Colonic mucosa (tissue), 4 donors: ENCODE measurements at places on chromosomes 6 and 20.

GRCh38 chr6:3285732-3286131 is 27.0 kb downstream of the PSMG4 start:
- DNase-seq = no peak

GRCh38 chr6:147530132-147531060 is 21.9 kb downstream of the SAMD5 start:
- peak; percentile 46 for DNase-seq

- DNase-seq = no peak
Measured at GRCh38 chr6:34490390-34491090, 24.7 kb downstream of the PACSIN1 start.

DNA sequence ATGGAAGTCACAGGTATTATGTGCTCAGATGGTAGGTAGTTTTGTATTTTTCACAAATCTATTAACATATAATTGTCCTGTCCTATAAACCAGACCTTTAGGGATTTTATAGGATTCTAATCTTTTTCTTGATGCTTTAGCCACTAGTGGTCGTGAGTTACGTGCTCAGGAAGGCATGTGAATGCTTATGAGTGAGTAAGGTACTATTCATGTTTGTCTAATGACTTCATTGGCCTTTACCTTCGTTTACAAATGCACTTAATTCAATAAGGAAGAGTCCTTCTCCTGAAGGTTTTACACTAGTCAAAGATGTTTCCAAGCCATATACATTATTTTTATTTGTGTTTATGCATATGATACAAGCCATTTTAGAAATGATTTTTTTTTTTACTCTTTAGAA is 23.0 kb downstream of the PACRG start:
- no peak for DNase-seq

DNA sequence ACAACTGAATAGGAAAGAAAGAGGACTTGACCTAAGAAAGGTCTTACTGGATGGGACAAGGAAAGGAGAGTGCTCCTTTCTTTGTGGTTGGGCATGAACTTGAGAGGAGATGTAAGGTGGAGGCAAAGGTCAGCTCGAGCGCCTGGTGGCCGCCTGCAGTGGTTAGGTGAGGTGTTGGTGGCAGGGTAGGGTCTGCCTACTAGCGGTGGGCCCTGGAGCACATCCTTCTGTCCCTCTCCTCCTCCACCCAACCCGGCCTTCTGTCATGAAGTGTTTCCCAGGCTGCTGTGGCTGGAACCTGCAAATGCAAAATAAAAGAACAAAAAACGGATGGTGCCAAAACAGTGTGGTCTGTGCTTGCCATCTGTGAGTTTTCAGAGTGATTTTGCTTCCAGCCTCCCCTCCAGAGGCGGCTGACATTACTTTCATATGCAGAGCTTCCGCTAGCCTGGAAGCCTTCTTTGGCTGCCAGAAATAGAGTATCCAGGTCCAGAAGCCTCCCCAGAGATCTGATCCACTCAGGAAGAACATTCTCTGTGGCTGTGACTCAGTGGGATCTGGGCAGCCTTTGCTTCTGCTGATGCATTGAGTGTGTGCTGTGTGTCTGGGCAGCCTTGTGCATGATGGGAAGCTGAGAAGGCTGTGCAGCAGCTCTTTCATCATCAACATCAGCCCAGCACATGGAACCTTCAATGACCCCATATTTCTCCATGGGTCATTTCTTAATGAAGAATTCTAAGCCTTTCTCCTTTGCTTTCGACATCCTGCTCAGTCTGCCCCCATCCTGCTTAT is 79.8 kb upstream of the FAM184A start:
- DNase-seq = no peak

- DNase-seq = no peak
Measured at GRCh38 chr6:15474196-15474595, 188.6 kb downstream of the DTNBP1 start.

- DNase-seq = no peak
Measured at GRCh38 chr20:58523971-58524315, 8.7 kb upstream of the APCDD1L start.

- no peak for DNase-seq
Measured at GRCh38 chr6:168638468-168639271, 197.7 kb downstream of the SMOC2 start.

DNA sequence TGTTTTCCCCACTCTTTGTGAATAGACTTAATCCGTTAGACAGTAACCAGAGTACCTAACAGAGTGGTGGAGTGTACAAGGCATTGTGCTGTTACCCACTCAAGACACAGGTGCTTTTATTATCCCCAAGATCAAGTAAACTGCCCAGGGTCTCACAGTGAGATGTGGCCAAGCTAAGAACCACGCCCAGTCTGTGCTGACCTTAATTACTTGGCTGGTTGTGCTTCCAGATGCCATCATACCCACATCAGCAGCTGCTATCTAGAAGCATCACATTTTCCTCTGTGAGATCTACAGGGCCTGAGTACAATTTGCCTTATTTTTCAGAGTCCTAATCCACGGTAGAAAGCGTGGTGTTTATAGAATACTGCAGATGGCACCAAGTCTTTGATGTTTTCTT is 70.3 kb downstream of the GFRA4 start:
- DNase-seq = no peak

DNA sequence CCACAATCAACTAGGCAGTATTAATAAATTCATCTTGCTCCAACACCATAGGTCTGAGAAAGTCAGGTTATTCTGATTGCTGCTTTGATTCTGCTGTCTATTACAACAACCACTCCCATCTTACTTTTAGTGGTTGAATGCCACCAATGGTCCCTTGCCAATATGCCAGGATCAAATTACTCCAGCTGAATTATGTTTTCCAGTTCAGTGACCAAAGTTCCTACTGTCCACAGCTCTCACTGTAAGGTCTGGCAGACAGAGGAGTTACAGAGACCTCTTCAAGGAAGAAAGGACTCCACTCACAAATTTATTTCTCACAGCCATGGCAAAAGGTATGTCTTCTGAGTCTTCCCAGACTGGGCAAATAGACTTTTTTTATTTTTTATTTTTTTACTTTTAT is 557.0 kb downstream of the HAO1 start:
- DNase-seq = no peak

DNA sequence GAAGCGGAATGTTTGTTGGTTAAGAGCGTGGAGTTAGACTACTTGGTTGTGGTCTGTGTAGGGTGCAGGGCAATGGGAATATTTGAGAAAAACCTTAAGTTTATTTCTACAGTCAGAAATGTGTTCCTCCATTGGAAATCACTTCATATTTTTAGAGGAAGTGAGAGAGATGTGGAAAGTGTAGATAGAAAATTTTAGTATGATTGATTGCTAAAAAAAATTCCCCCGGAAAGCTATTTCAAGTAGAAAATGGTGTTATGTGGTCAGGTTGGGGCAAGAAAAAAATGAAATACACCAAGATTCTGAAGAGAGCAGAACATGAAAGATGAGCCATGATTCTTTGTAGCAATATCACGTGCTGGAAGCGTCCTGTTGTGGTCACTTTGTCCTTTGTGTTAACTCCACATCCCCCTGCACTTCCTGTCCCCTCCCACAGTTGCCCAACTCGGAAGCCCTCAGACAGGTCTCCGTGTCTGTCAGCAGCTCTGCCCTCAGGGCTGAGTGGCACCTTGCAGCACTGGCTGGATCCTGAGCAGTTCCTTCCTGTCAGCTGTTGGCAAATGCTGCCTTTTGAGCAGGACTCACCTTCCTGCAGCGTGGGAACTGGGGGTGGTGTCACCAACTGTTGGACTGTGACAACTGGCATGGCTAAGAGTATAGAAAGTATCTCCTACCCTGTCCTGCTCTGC is 137.5 kb upstream of the SLC24A3 start:
- DNase-seq = no peak

- DNase-seq = no peak
Measured at GRCh38 chr6:76330031-76330430, 257.6 kb upstream of the IMPG1 start.

GRCh38 chr6:156262014-156262413 is 515.2 kb upstream of the ARID1B start:
- DNase-seq = no peak

- no peak for DNase-seq
Measured at GRCh38 chr6:48150701-48151100, 39.7 kb upstream of the PTCHD4 start.

- peak; percentile 77 for DNase-seq
Measured at GRCh38 chr6:112780498-112781096, 433.5 kb downstream of the RFPL4B start.

- DNase-seq = no peak
Measured at GRCh38 chr20:47847884-47848485, 62.7 kb upstream of the SULF2 start.
